Activated CD8-positive, alpha-beta memory T cell treated with anti-CD3 and anti-CD28 coated beads for 48 hours (primary cell): ENCODE measurements at places on chromosomes 11 and 22.

- DNase-seq: no peak
These were observed 299.1 kb downstream of the KIRREL3 start for GRCh38 chr11:126701520-126701897.

DNA sequence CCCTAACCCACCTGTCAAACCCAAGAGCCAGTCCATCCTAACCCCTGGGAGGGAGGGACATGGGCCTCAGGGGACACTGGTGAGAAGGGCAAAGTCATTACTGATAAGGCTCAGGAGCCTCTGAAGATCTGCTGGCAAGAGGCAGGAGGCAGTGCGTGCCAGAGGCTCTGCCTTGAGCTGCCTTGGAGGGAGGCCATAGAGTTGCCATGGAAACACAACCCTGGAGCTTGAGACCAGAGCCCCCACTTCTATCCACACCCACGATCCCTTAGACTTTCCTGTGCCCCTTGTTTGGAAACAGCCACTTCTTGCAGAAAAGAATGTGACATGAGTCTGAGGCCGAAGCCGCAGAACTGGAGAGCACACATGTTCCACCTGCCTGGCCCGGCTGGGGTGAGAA, 89.7 kb upstream of the CSNK2A3 start:
- DNase-seq: no peak

- no peak for DNase-seq
These were observed 154.8 kb upstream of the TBCEL start for GRCh38 chr11:120869097-120869496.

DNA sequence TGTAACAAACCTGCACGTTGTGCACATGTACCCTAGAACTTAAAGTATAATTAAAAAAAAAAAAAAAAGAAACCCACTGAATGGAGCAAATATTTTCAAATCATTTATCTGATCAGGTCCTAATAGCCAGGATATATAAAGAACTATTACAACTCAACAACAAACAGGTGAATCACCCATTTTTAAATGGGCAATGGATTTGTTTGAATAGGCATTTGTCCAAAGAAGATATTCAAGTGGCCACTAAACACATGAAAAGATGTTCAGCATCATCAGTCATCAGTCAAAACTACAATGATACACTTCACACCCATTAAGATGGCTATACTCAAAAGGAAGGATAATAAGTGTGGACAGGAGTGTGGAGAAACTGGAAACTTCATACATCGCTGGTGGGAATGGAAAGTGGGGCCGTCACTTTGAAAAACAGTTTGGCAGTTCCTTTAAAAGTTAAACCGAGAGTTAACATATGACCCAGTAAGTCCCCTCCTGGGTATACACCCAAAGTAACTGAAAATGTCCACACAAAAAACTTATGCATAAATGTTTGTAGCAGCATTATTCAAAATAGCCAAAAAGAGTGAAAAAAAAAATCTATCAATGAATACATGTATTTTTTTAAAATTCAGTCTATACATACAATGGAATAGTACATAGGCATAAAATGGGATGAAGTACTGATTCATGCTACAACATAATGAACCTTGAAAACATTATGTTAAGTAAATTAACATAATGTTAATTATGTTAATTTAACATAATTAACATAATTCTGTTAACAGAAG, 53.1 kb downstream of the ARRB1 start:
- DNase-seq: no peak

DNA sequence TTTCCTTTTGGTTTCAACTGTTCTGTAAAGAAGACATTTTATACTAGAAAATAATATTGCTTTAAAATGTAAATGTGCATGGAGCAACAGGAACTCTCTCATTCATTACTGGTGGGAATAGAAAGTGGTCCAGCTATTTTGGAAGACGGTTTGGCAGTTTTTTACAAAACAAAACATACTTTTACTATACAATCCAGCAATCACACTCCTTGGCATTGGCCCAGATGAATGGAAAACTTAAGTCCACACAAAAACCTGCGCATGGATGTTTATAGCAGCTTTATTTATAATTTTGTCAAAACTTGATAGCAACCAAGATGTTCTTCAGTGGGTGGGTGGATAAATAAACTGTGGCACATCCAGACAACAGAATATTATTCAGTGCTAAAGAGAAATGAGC, 49.9 kb upstream of the SEPTIN5 start:
- DNase-seq: no peak

DNA sequence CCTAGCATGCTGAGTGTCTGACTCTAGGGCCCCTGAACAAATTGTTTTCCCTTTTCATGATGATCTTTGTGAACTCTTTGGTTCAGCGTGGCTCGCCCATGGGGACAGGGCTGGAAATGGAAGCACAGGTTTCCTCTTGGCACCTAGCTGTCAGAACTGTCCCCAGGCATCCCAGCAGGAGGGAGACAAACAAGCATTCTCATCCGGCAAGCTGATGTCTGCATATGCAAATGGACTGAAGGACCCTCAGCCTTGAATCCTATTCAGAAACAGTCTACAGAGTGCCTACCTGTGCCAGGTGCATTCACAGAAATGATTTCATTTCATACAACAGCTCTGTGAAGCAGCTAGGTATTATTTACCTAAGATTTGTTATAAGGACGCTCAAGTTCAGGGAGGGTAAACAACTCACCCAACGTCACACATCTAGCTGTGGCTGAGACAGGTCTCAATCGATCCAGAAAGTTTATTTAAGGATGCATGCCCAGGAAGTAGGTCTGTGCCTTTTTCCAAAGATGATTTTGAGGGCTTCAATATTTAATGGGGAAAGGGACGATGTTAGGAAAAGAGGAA, 176.4 kb downstream of the KIRREL3 start:
- DNase-seq: no peak
